ENCODE measurements at places on chromosomes 12 and 14.

- no peak for DNase-seq
These were observed 96.3 kb downstream of the GALC start for GRCh38 chr14:87896393-87897380.

GRCh38 chr12:102896067-102896466 is 21.0 kb downstream of the PAH start:
- no peak for DNase-seq

DNA sequence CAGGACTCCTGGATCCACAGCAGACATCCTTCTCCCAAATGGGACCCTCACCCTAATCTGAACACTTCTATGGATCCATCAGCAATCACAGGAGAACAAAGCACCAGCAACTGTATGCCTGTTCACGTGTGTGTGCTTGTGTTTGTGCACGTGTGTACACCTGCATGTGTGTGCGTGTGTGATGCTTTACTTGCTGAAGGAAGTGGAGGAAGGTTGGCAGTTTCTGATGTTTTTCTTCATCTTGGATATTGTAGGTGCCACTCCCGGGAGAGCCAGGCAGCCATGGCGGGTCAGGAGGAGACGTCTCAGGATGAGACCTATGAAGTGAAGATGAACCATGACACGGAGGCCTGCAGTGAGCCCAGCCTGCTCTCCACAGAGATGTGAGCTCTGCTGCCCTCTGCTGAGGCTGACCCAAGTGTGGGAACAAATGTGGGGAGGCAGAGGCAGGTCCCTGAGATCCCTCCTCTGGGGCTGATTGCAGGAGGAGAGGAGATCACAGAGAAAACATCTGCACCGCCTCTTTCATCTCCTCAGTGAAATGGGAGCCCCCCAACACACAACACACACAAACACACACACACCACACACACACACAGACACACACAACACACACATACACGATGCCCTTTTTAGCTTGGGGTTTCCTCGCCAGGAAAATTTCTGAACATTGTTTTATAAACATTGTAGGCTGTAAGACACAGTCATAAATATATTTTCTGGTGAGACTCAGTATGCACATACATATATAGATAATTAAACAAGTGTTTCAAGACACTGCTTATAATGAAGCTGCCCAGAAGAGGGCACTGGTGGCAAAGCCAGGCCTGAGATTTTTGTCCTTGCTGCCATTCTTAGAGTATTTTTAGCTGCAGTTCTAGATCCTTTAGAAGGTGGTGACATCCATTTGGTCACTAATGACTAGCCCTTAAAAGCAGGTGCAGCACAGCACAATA is 112.2 kb upstream of the FKBP4 start:
- DNase-seq, result peak; percentile 24

- DNase-seq, result no peak
These were observed 104.9 kb upstream of the SOX5 start for GRCh38 chr12:24054416-24054815.

- no peak for DNase-seq
These were observed 59.5 kb downstream of the VEZT start for GRCh38 chr12:95277139-95277538.

DNA sequence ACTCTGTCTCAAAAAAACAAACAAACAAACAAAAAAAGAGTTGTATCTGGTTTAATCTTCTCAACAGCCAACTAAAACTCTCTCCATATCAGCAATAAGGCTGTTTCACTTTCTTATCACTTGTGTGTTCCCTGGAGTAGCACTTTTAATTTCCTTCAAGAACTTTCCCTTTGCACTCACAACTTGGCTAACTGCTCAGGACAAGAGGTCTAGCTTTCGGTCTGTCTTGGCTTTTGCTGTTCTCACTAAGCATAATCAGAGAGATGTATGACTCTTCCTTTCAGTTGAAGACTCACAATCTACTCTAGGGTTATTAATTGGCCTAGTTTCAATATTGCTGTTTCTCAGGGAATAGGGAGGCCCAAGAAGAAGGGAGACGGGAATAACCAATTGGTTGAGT is 12.3 kb downstream of the NEMP1 start:
- no peak for DNase-seq

DNA sequence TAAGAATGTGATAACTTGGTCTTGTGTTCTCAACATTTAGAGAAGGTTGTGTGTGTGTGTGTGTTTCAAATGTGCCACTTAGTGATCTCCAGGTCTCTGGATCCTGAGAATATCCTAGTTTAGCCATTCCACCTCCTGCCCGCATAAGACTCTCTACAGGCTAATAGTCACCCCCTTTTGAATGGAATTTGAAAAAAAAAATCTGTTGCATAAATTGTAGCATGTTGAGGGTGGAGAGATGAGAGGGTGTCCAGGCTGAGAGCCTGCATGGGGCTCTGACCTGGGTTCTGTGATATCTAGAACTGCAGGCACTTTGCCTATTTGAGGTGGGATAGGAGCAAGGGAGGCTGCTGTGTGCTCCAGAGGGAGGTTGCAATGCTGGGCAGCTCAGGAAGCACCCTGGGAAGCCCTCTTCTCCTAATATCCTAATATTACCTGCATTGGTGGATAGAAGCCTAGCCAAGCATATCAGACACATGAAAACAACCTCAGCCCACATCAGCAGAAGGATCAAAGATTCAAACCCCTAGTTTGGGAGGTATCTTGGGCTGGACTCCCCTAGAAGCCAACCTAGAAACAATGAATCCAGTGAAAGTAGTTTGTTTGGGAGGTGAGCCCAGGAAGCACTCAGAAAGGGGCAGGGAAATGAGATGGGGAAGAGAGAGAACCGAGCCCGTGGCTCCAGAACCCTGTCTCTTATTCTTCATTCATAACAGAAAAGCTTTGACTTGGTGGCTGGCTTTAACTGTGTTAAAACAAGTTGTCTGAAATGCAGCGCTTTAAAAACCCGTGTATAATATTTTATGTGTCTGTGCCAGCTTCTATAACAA is 35.6 kb upstream of the RBM19 start:
- no peak for DNase-seq

DNA sequence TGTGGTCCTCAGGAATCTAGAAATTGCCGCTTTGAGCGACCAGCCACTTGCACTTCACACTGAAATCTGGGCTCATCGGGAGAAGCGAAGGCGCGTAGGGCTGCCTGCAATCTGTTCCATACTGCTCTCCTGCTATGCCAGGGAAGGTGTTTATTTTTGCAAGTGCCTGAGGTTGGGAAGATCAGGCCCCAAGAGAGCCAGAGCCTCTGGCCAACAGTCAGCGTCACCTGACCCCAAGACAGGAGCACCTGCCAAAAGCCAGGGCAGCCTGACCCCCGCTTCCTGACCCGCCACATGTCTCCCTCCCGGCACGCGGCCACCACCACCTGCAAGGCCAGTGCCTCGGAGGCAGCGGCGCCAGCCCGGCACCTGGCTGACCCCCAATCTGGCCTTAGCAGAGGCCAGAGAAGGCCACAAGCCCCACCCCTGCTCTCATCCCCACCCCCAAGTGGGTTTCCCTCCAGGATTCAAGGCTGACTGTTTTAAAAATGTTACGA is 94.4 kb downstream of the CHGA start:
- DNase-seq, result no peak

DNA sequence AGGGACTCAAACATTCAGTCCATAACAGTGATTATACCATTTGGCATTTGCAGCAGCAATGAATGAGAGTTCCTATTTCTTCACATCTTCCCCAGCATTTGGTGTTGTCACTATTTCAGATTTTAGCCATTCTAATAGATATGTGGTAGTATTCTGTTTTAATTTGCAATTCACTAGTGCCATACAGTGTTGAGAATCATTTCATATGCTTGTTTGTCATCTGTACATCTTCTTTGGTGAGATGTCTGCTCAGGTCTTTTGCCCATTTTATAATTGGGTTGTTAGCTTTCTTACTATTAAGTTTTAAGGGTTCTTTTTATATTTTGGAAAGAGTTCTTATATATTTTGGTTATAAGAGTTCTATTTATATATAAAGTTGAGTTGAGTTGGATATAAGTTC is 276.5 kb downstream of the FUT8 start:
- no peak for DNase-seq

- DNase-seq, result no peak
These were observed 82.1 kb downstream of the ZFP36L1 start for GRCh38 chr14:68710776-68711175.

GRCh38 chr14:68941820-68942219 is 37.3 kb downstream of the ACTN1 start:
- DNase-seq, result no peak

DNA sequence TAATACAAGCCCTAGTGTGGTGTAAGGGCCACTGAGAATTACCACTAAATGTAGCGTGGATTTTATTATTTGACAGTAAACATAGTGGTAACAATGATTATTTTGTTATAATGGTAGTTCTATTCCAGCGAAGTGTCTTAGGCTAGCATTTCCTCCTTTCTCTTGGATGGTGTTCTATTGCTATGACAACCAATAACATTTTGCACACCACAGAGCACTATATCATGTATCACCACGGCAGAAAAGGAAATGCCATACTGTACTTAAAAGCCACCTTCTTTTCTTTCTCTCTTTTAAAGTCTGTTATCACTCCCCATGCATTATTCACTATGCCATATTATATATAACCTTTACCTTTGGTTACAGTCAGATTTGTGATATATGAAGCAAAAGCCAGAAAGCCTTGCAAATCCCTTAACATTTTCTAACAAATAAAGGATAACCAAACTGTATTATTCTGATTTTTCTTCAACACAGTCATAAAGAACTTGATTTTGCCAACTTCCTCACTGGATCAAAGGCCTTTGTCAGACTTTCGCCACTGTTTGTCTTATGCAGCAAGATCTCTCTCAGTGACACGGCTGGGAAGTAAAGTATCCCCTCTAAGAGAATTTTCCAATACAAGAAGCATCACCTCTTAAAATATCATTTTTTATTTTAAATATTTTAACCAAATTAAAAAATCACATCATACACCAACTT is 195.8 kb downstream of the FOXN3 start:
- DNase-seq, result no peak

- no peak for DNase-seq
These were observed 195.5 kb upstream of the DAAM1 start for GRCh38 chr14:58992935-58993334.

GRCh38 chr14:53638966-53639365 is 317.7 kb downstream of the BMP4 start:
- no peak for DNase-seq

DNA sequence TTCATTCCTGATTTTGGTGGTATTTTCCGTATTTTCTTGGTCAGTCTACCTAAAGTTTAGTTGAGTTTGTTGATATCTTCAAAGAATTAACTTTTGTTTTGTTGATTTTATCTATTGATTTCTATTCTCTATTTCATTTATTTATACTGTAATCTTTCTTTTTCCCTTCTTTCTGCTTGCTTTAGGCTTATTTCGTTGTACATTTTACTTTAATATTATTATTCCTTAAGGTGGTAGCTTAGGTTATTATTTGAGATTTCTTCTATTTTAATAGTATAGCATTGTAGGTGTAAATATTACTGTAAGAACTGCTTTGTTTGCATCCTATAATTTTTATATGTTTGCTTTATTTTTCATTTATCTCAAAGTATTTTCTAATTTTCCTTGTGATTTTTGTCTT is 21.4 kb upstream of the KLRF1 start:
- DNase-seq, result no peak

- DNase-seq, result no peak
These were observed 96.1 kb downstream of the SCN8A start for GRCh38 chr12:51687177-51687576.

- DNase-seq, result no peak
These were observed 15.7 kb downstream of the NUDT4 start for GRCh38 chr12:93393425-93393824.

DNA sequence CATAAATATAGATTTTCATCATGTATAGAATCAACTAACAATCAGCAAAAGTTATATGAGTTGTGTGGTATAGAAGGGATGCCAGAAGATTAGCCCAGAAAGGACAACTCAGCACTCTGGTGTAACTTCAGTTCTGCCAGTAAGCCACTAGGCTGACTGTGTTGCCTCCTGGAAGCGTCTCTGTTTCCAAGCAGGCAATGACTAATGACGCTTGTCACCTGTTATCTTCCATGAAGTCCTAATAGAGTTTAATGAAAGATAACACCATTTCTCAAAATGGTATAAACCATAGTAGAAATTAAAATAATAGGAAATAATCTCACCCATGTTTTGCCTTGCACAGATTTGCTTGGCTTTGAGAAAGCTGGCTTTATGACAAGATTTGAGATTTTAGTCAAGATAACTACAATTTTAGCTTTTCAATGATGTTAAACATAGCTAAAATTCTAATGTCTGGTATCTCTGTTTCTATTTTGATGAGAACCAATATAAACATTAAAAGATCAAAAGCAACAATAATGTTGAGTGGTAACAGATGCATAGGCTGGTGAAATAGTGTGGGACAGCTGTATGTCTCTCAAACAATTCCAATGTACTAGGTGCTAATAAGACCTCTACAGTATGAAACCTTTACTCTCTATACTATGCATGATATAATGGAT is 9.0 kb upstream of the RNU6-7 start:
- no peak for DNase-seq

GRCh38 chr12:24931666-24932405 is 17.1 kb downstream of the BCAT1 start:
- DNase-seq, result no peak

DNA sequence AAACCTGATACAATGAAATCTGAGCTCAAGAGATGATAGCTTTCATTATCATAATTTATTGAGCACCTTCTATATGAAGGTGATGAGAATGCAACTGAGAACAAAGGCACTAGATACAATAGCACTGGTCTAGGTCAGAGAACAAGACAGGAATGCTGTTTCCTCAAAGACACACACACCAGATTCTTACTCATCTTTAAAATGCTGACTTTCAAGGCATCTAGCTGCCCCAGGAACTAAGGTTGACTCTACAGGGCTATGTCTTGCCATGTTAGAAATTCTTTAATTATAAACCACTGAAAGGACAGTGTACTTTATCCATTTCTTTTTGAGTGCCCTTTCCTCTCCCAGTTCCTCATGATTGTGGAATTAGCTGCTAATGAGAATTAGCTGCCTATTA is 195.4 kb upstream of the RMST start:
- no peak for DNase-seq

DNA sequence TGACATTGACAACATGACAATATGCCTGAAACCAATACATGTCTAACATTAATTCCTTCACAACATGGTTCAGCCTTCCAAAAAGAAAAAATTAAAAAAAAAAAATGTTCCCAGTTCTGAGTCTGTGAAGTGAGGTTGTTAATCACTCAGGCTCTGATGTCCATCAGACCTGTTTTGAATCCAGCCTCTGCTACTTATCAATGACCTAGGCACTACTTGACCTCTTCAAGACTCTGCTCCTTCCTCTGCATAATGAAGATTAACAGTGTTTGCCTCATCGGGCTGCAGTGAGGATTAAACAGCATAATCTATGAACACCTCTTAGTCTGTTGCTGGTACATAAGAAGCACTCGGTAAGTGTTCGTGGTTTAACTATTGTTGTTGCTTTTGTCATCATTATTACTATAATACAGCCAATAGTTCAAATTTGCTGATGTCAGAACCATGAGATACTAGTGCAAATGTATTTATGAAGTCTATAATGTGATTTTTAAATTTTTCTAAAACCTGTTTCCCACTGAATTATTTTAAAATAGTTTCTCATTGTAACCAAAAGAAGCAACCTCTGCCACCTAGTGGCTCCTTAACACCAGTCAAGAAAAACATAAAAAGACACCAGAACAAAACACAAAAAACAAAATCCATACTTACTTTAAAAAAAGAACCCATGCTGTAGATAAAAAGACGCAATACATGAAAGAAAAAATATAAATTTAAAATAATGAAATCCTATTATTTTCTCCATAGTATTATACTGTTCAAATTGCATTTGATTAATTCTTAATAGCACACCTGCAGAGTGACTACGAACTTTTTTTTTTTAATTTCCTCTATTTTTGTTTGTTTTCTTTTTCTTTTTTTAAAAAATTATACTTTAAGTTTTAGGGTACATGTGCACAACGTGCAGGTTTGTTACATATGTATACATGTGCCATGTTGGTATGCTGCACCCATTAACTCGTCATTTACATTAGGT is 20.3 kb upstream of the TMX1 start:
- DNase-seq, result no peak

All from activated gamma-delta T cell treated with anti-CD3 and anti-CD28 coated beads, Interleukin-2, amount 50 U/mL, for 16 hours (primary cell).